ENCODE measurements at places on chromosomes 4 and X.
A peak's percentile ranks its signal among the peaks of the same experiment; 100 is the strongest.

GRCh38 chr4:6608758-6609414, 31.6 kb upstream of the MRFAP1 start:
- DNase-seq = no peak

GRCh38 chrX:51876441-51876840, 17.0 kb upstream of the MAGED1 start:
- no peak for DNase-seq

DNA sequence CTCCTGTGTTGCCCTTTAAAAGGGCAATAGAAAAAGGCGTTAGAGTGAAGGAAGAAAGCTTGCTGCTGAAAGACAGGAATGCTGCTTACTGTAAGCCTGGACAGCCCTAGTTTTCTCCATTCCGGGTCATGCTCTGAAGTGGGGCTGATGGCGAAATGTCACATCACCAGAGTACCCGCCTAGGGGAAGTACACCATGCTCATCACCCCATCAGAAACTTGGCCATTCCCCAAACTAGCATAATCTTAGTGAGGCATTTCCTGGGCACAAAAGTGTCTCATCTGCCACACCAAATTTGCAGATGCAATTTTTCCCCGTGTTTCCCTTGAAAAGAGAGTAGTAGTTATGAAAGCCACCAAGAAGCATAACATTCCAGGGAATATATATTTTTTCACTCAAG, 47.8 kb upstream of the CAMK2D start:
- no peak for DNase-seq

DNA sequence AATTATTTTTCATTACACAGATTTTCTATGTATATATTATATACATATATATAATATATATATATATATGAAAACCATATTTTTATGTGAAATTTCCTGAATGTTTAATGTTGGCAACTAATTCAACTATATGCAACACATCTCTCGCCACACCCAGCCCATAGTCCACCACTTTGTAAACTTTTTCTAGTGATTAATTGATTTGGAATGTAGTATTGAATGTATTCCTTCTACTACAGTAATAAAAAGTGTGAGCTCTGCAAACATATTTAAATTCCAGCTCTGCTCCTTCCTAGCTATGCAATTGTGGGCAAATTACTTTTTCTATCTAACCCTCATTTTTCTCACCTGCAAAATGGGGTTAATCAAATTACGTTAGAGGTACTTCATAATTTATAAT, 187.8 kb downstream of the TEX11 start:
- no peak for DNase-seq

DNA sequence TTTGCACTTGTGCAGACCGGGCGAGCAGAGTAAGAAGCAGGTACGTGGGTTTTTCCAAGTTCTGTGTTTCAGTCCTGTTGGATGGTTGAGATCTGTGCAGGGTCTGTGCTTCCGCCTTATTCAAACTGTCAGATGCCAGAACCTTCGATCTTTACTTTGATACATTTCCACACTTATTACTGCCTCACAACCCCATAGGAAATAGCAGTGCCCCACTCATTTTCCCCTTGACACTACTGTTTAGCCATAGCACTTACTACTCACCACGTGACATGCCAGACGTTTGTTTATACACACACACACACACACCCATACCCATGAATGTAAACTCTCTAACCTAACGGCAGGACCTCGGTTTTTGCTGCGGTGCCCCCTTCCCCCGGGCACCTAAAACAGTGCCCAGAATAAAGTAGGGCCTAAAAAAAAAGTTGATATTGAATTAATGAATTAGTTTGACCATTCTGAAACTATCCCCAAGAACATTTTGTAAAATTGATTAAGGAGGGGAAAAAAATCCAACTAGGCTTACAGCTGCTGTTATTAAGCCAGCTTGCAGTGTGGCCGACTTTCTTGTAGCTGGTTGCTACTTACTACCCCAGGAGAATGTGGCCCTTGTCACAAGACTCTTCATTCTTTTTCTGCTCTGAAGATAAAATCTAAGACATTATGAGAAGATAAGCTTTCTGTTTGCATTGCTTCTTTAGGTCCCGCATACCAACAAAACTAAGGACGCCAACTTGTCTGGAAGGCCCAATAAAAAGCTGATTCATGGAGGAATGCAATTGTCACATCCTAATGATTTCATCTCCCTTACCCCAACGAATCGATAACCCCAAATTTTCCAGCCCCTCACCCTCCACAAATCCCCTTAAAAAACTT, 704 bp upstream of the SEPSECS start:
- DNase-seq = no peak

DNA sequence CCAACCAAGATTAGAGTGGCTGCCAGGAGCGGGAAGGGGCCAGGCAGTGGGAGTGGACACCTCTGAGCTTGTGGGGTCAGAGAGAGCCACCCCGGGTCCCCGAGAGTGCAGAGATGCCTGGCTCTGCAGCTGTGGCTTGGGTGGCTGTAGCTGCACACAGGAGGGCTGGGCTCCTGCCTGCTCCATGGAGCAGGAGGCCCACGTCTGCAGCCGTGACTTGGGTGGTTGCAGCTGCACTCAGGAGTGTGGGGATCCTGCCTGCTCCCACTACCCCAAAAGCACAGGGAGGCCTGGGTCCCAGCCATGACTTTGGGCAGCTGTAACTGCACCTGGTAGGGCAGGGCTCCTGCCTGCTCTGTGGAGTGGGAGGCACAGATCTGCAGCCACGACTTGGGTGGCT, 28.7 kb upstream of the DIPK2B start:
- no peak for DNase-seq

DNA sequence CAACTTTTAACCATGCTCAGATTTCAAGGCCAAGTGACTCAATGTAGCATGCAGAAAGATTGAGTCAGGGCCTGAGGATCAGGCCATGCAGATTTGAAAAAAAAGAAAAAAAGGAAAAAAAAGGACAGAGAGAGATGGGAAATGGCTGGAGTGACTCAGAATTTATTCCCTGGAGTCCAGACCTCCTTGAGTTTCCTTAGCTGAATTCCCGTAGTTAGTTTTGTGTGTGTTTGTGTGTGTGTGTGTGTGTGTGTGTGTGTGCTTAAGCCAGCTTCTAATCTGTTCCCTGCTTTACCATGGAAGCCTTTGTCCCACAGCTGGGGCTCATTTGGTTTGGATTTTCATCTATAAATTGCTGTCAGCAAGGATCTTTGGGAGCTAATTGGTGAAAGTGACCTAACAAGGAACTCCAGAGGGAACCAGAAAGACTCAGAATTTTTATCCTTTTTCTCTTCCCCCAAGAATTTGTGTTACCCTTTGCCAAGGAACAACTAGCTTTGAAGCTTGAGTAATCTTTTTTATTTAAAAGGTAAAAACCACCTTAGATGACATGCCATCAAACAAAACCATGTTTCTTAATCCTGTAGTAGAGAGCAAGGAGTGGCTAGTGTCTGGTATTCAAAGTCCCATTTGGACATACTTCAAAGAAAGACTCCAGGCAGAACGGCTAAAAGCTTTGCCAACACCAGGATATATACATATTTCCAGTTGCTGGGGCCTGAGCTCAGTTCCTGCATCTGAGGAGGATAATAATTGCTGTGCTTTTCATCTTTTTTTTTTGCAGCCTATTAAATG, 109.0 kb upstream of the DDIT4L start:
- DNase-seq = no peak

- peak; percentile 3 for DNase-seq
Measured at GRCh38 chrX:54358424-54359211, 772 bp upstream of the WNK3 start.

- DNase-seq = no peak
Measured at GRCh38 chrX:10326578-10326977, 169.8 kb downstream of the CLCN4 start.

DNA sequence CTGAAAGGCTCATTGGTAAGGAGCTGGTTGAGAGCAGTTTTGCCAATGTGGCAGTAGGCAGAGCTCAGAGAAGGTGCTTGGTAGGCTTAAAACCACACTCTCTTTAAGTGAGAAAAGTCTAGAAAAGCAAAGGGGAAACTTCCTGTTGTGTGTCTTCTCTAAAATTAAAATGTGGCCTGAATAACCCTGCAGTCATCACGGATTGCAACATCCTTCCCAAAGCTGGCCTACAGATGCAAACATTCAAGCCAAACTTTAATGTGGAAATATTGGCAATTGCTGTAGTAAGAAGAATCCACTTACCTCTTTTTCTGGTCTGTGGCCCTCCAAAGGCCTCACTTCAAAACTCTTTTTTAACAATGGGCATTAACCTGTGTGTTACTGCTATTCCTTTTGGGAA, 348.5 kb downstream of the OPHN1 start:
- no peak for DNase-seq

DNA sequence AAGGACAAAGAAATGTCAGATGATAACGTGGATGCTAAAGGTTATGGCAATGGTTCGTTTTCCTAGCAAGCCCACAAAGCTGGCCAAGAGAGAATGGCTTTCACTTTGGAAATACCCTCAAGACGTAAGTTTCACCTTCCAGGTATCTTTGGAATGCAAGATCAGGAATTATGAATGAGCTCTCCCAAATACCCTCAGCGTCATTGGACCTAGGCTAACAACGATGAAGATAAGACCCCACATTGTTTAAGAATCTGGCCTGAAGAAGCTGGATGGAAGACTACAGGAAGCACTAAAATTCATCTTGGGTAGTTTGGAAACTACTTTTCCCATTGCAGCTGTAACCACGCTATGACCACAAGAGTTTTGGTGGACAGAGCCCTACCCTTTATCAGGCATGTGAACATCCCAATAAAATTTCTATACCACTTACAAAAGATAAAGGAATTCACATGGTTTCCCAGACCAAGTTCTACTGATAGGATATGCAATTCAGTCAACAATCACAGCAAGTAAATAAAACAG, 111.9 kb downstream of the KDR start:
- DNase-seq = no peak

- no peak for DNase-seq
Measured at GRCh38 chr4:14742054-14742453, 260.2 kb upstream of the CPEB2 start.

GRCh38 chr4:37802068-37802666, 24.3 kb upstream of the PGM2 start:
- no peak for DNase-seq

GRCh38 chrX:22192419-22193060, 80.2 kb upstream of the CBLL2 start:
- DNase-seq = peak; percentile 8

DNA sequence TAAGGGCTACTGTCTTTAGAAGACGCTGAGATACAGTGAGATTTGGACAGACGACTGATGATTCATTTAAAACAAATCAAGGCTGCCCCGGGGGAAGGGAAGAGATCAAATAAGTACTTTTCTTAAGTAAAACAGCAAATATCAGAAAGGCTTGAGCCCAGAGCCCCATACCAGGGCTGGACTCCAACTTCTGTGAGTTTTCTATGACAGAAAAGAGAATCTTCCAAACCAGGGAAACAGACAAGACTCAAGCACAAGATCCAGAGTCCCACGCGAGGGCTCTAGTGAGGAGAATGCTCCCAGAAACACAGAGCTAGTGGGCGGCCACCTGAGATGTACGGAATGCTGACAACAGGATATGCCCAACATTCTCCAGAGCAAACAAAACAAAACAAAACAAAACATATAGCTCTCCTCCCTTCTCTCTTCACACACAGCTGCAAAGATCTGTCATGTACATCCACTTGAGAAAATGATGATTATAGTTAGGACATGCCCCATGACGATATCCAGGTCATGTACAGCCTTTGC, 13.1 kb downstream of the ACSL1 start:
- no peak for DNase-seq

DNA sequence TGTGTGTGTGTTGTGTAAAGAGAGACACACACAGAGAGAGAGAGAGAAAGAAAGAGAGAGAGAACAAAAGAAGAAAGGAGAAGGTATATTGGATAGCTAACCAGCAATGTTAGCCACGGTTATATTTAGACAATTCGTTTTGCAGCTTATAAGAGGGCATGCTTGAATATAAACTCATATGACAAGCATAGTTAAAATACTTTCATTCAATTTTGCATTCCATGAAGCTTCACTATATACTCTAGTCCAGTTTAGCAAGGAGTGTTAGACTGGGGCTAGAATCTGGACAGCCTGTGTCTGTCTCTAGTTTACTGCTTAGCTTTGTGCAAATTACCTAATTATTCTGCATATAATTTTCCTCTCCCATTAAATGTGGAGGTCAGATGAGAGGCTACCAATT, 525.9 kb upstream of the ZFP42 start:
- no peak for DNase-seq

- no peak for DNase-seq
Measured at GRCh38 chrX:146581981-146582712, 227.4 kb upstream of the CXorf51B start.

GRCh38 chrX:137352101-137352660, 213.7 kb upstream of the ZIC3 start:
- no peak for DNase-seq

GRCh38 chr4:182913621-182914020, 3.6 kb downstream of the DCTD start:
- DNase-seq = no peak

Measured in stimulated activated CD8-positive, alpha-beta memory T cell treated with anti-CD3 and anti-CD28 coated beads, Interleukin-7, amount 100 ng/mL, for 1 hour (primary cell).